Skeletal muscle cell (primary cell): ENCODE measurements at places on chromosomes 2 and 18.

DNA sequence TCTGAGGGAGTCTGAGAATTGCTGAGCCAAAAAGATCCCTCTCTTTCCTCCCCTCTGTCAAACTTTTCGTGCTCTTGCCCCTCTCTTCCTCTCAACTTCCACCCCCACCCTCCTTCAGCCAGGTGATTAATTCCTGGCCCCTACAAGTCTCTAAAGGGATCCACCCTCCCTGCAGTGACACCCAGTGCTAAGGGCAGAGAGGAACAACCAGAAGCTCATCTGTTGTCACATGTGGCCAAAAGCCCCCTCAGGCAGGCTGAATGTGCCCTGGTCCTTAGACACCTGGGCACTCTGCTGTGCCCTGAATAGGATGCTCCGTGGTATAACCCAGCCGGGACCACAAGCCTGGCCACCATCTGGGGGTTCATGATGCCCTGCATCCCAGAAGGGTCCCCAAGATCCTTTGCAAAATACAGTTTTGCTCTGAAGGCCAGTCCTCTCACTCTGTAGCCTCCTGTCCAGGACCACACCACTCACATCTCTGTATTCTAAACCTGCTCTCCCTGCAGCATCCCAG lies 234.4 kb downstream of the BCL11A start:
- DNase-seq, result no peak

- DNase-seq, result no peak
Observed at GRCh38 chr2:157803476-157803875, 72.7 kb downstream of the ACVR1 start.

DNA sequence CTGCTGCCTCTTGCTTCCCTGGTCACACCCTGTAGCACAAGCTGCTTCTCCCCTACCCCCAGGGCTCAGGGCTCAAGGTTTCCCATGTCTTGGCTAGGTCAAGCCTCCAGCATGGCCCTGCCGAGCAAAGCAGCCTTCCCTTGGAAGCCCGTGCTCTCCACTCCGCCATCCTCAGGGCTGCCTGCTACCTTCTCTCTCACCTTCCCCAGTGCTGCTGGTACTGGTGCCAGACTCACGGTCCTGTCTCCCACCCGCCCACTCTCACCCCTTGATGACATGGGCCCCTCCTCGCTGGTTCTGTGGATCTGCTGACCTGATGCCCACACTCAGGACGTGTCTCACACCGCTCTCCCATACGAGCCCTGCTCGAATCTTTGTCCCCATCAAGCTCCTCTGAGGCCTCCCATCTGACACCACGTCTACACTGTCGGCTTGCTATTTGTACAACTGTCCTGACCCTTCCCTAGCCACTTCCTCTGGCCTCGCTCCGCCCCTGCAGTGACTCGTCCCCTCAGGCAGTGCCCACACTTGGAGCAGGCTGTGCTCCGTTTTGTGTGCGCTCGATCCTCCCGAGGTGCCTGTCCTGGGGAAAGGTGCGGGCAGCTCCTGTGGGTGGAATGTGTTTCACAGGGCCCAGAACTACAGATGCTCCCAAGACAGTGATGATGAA lies 49.9 kb downstream of the ZAP70 start:
- DNase-seq, result no peak

DNA sequence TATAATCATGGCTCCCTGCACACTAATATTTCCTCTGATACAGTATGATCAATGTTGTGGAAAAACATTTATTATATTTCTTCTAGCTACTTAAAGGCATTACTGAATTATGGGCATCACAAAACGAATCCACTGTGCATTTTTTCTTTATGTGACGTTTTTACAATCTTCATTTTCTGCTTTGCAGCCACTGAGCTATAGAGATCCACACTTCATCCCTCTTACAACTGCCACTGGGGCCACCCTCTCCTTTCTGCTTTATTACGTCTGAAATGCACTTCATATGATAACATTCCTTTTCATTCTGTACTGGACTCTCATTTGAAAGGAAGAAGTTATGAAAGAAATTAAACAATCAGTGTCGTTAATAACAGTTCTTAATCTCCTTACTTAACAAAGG lies 394.5 kb upstream of the HNRNPA3 start:
- no peak for DNase-seq

DNA sequence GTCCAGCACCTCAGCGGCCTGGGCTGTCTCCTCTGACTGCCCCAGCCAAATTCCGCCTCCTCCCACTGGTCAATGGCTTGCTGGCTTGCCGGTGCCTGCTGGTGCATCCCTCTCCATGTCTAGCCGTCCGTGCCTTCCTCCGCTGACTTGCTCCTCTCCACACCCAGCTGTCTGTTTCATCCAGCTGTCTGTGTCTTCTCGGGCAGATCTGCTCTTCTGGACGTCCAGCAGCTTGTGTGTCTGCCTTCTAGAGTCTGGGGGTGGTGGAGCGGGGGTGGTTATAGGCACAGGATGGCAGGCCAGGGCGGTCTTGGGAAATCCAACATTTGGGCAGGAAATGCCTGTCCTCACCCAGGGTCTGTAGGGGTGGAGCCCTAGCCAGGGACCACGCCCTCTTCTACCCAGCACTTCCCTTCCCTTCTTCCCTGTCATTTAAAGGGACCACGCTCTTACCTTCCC lies 369.2 kb downstream of the GALNT13 start:
- DNase-seq, result no peak
